Cardiac fibroblast (primary cell): ENCODE measurements at places on chromosomes 5 and 9.

GRCh38 chr9:9612270-9612669 is 1000.5 kb downstream of the PTPRD start:
- DNase-seq, result no peak

DNA sequence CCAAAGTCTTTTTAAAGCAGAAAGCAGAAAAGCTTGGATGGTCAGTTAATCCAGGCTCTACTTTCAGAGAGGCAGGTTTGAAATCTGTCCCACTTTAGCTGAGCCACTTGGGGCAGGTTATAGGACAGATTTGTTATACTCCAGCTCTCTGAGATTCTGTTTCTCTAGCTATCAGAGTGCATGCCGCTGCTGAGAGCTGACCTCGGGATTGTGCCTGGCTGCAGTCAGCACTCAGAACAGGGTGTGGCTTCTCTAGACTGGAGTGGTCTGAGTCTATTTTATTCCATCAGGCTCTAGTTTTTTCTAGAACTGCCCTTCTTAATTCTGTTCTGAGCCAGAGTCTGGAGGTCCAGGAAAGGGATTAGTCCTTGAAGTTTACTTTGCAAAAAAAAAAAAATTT is 67.7 kb downstream of the NDFIP1 start:
- no peak for DNase-seq

DNA sequence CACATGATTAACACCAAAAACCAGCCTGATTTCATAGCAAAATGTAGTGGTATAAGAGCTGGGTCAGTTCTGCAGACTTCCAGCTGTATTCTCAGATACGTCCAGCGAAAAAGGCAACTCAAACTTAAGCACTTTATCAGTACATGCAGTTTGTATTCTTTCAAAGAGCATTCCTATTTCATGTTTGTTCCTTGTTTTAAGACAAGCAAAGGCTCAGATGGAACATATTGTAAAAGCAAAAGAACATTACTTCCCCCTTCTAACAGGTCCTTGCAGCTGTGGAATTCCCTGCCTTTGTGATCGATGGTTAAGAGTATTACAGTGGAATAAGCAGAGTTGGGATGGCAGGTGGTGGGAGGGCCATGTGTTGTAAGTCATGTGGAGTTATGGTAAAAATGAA is 86.3 kb upstream of the GRHPR start:
- no peak for DNase-seq

GRCh38 chr5:127891942-127892341 is 188.8 kb downstream of the CCDC192 start:
- DNase-seq, result no peak

GRCh38 chr9:34546834-34547827 is 24.3 kb upstream of the ENHO start:
- DNase-seq, result peak; percentile 84

DNA sequence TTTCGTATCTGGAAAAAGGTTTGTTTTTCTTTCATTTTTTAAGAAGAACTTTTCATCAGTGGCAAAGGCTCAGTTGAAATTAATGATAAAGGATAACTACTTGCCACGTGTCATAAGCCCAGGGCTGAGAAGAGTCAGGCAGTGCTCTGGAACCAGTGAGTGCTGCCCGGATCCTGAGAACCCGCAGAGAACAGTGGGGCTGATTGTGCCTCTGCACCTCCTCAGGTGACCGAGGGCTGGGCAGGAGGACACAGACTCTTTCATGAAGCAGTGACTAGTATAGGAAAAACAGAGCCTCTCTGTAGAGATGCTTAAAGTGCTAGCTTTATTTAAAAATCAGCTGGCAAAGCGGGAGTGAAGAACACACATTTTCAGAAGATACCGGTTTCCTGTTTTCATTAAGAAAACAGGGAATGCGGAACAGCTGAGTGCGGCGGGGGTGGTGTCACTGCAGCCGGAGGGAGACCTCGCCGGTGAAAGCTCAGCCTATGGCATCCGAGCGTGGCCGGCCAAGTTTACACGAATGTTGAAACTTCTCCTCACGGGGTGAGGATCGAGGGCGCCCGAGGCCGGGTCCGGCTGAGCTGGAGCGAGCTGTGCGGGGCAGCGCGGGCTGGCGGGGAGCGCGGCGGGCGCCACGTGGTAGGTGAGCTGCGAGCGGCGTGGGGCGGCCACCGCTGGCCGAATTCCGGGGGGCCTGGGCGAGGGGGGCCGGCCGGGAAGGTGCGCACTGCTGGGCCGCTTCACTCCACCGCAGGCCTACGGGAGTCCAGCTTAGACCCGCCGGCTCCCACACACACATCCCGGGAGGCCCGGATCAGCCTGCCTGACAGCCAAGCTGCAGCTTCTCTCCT is 134.7 kb upstream of the DMRT1 start:
- DNase-seq, result peak; percentile 67

- peak; percentile 45 for DNase-seq
Observed at GRCh38 chr5:141742866-141743851, 61.1 kb upstream of the ARAP3 start.

DNA sequence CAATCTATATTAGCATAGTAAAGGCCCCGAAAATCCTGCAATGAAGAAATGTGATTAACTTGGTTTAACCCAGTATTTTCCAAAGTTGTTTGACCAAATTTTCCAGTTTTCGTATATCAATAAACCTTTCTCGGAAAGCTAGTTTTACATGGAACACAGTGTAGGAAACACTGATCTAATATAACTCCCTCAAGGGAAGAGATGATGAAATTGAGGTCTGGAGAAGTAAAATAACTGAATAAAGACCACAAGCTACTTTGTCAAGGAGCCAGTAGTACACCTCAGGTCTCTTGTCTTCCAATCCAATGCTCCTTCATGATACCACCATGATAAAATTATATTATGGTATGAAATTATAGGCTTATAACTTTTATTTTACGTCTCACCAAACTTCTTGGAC is 118.1 kb upstream of the TARS1 start:
- no peak for DNase-seq
